Right ventricle myocardium inferior (tissue), 1 donor: ENCODE measurements at places on chromosomes 16 and 17. TPM values are rescaled to one million over a fixed set of nuclear protein-coding genes. Genes with fewer than 3 reads are reported as not detected.

The RNF222 gene
- total RNA-seq = not detected

The ADAP2 gene
- 8.6 TPM for total RNA-seq

The SKAP1 gene
- 0.38 TPM for total RNA-seq

The SALL1 gene
- total RNA-seq = 0.08 TPM

The PHKB gene
- 72.8 TPM for total RNA-seq

The ADGRG1 gene
- total RNA-seq = 23.1 TPM

DNA sequence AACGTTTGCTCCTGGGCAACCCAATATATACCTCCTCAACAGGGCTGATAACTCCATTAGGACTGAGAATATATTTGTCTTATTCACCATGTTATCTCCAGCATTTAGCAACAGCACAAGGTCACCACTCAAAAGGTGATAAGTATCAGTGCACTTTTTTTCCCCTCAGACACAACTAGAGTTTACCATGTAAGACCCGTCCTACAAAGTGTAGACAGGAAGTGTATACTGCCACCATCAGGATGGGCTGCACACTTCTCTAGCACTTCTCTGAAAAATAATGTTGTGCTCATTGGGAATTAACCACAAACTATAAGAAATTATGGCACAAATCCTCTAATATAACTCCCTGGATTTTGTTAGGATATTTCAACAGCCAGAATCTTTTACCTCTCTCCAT, 5.7 kb upstream of the VAT1L start:
- DNase-seq = no peak

- no peak for DNase-seq
Observed at GRCh38 chr16:84220851-84221250, 19.0 kb downstream of the KCNG4 start.

GRCh38 chr16:55176901-55177300, 147.1 kb upstream of the IRX6 start:
- DNase-seq = no peak

- DNase-seq = no peak
Observed at GRCh38 chr17:2542456-2542855, 30.8 kb upstream of the METTL16 start.

DNA sequence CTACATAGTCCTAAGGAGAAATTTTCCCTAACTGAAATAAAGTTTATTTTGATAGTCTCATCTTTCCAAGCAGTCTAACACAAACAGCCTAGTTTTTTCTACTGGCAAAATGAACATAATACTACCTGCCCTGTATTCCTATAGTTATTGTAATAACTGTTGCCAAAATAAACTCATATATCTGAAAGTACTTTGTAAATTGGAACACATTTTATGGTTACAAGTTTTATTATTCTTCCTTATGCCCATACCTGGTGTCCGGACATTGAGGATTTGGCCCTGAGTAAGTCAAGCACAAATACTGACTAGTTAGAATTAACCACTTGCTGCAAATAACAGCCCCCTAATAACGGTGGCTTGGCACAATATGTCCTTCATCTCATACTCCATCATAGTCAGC, 120.4 kb upstream of the TOM1L1 start:
- no peak for DNase-seq

DNA sequence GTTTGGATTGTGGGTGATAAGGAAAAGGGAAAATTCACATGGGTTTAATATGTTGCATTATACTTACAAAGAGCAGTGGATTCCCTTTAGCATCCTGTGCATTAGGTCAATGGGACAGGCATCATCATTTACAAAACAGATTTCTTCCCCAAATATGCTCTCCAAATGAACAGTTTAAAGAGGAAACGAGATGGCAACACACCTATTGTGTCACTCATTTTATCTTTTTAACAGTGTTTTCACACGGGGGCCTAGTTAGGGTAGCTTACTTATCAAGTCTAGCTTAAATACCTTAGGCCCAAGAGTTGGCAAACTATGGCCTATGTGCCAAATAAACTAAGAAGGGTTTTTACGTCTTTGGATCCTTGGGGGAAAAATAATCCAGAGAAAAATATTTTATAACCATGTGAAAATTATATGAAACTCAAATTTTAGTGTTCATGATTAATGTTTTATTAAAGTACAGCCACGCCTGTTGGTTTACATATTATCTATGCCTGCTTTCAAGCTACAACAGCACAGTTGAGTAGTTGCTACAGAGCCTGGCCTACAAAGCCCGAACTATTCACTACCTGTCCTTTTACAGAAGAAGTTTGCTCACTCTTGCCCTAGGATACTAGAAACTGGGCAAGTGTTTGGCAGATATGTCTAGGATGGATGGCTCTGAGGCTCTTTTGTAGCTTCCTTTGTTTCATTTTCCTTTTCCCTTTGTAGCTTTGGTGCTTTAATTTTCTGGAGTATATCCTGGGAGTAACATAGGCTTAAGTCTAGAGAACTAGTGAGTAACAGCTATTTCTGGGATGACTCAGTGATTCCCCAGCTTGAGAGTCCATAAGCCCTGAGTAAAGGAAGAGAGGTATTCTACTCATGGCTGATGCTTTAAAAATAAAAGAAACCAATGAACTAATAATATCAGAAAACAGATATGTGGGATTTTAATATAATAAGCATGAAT, 12.4 kb downstream of the NUP93 start:
- no peak for DNase-seq

DNA sequence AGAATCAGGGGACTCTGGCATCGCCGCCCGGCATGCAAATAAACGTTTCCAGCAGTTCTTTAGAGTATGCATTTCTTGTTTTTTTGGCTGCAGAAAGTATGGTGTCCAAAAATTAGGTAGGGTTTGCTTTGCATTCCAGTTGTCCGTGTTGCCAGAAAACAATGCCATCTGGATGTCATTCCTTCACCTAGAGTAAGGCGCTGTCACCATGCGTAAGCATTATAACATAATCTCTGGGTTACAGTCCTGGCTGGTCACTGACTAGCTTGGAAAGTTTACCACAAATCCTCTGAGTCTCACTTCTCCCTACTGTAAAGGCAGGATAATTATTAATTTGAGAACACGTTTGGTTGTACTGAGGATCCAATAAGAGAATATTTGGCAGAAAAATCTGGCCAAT, 457.7 kb downstream of the XYLT1 start:
- DNase-seq = no peak

- no peak for DNase-seq
Observed at GRCh38 chr16:25716186-25716585, 24.4 kb downstream of the HS3ST4 start.

DNA sequence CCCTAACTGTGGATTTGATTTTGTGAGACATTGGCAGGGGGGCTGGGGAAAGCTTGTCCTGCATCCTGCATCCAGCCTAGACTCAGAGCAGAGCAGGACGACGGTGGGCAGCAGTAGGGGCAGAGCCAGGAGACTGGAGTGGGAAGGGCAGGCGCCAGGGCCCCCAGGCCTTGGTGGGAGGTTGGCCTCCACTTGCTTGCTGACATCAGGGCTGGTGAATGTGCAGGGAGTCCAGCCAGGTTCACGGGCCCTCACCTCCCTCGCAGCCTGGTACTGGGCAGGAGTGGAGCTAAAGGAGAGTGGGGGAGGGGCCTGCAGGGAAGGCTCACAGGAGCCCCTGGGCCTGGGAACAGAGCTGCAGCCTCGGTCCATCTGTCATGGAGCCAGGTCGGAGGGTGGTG, 2.2 kb upstream of the SMTNL2 start:
- no peak for DNase-seq

DNA sequence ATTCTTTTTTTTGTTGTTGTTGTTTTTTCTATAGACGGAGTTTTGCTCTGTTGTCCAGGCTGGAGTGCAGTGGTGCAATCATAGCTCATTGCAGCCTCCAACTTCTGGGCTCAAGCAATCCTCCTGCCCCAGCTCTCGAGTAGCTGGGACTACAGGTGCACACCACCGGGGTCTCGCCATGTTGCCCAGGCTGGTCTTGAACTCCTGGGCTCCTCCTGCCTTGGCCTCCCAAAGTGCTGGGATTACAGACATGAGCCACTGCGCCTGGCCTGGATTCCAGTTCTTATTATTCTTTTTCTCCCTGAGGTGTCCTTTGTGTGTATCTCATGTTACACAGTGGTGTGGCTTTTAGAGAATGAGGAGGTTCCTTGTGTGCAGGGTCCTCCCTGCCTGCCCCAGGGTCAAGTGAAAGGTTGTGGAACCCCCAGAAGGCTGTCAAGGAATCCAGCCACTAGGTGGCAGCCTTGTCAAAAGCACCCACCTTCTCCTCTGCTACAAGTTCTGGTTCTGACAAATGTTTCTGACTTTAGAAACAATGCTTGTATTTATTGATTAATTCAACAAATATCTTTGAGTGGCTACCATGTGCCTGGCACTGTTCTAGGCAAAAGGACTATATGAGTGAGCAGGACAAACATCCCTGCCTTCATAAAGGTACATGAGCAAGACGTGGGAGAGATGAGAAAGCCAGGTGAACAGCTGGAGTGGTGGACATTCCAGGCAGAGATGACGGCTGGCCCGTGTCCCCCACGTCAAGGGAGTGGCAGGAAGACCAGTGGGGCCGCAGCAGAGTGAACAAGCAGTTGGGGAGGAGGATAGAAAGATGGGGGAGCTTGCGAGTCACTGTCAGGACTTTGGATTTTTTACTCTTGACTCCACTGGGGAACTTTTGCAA, 112.4 kb downstream of the SPECC1 start:
- DNase-seq = no peak

- DNase-seq = no peak
Observed at GRCh38 chr17:28127196-28127595, 84.7 kb downstream of the NLK start.

DNA sequence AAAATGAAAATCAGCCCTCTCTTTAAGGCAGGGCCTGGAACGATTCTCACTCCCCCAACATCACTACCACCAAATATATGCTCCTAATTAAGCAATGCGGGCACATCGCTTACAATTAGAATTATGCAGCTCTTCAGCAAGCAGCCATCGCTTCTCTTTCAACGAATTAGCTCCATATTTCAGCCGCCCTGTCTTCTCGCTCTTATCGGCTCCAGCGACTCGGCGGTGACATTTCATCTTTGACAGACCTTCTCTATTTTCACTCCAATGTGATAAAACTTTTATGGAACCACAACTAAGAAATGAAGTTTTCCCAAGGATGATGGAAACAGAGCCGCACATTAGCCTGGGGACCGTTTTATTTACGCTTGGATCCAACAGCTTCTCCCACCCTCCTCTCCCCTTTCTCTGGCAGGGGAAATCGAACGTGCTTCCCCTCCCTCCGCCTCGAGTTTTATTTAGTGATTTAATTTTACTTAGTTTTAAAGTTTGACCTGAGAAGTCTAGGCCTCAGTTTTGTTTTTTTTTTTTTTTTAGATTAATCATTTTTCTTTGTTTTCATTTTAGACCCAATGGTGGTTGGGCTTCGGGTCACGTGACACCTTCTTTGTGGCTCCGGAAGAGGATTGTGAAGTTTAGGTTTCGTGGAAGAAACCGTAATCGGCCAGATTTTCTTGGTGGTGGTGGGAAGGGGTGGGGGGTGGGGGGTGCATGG, 3.1 kb upstream of the HOXB2 start:
- DNase-seq = no peak

GRCh38 chr17:17824119-17824782, 12.5 kb downstream of the SREBF1 start:
- DNase-seq = no peak

GRCh38 chr17:75153780-75154194, 525 bp downstream of the JPT1 start:
- no peak for DNase-seq

DNA sequence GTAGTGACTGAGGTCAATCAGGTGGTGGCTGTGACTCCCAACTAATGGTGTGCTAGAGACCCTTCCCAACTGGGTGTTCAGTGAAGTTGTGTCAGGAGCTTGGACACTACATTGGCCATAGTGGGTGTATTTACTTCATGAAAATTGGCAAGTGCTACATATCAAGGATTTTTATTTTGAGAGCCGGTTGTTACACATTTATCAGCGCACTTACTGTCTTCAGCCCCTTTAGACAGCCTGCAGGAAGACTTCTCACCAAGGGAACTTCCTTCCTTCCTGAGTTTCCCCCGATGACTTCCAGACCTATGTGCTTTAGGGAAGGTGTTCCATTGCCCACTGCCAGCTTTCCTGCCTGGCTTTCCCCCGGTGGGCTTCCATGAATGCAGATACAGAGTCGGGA, 261.2 kb downstream of the CBLN1 start:
- DNase-seq = no peak

DNA sequence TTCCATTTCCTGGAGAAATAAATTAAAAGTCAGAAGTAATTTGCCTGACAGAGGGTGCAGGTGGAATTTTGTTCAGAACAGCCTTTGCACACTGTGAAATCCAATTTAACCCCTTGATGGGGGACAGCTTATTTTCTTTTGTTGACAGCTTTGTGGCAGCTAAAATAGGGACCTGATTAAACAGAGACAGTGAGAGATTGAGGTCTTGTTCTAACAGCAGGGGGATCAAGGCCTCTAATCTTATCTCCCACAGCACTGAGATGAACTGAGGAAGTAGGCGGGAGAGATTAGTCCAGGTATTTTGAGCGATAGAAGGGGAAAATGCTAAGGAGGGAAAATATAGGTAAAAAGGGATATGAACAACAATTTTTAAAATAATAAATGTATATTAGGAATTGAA, 1491.4 kb upstream of the GOT2 start:
- no peak for DNase-seq

GRCh38 chr16:17070882-17071592, 399.7 kb downstream of the XYLT1 start:
- no peak for DNase-seq

- no peak for DNase-seq
Observed at GRCh38 chr16:7284780-7285179, 47.9 kb upstream of the RBFOX1 start.

GRCh38 chr16:85872734-85873133, 26.2 kb upstream of the IRF8 start:
- no peak for DNase-seq

DNA sequence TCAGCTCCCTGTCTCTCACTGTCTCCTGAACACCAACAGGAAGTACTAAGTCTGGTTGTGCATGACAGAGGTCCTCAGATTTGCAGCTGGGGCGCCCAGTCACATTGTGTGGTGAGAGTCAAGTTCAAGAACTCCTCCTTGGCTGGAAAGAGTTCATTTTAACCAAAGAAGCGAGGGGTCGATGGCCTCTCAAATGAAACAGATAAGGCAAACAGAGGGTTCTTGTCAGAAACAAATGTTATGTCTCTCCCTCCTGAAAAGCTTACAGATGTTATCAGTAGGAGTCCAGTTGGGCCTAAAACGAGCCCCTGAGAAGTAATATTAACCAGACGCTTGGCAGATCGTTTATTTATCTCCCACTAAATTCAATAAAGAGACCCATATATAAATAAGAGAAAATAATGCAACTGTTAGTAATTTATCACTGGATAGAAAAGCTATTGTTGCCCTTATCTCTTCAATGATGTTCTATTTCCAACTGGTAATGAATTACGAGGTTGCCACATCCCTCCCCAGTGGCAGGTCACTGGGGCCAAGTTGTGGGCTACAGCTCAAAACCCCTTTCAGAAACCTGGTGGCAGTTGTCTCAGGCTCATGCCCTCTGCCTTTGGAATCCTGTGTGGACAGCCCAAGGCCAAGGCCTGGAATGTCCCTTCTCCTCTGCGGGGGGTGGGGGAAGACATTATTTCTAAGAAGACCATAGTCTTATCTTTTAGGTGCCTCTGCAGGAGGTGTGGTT, 307.5 kb upstream of the DYNLRB2 start:
- no peak for DNase-seq
